ENCODE measurements at places on chromosomes 12 and 14. TPM values are rescaled to one million over a fixed set of nuclear protein-coding genes. Genes with fewer than 3 reads are reported as not detected.

- no peak overlapping the region for H3K4me3 ChIP-seq
- no peaks in the 10 kb centered on the region for H3K36me3 ChIP-seq
- no peak for DNase-seq
- H3K27me3 ChIP-seq, result no peaks in the 10 kb centered on the region
Observed at GRCh38 chr14:54256156-54256555, 140.7 kb upstream of the CDKN3 start.

The TAS2R9 gene
- not detected for total RNA-seq

DNA sequence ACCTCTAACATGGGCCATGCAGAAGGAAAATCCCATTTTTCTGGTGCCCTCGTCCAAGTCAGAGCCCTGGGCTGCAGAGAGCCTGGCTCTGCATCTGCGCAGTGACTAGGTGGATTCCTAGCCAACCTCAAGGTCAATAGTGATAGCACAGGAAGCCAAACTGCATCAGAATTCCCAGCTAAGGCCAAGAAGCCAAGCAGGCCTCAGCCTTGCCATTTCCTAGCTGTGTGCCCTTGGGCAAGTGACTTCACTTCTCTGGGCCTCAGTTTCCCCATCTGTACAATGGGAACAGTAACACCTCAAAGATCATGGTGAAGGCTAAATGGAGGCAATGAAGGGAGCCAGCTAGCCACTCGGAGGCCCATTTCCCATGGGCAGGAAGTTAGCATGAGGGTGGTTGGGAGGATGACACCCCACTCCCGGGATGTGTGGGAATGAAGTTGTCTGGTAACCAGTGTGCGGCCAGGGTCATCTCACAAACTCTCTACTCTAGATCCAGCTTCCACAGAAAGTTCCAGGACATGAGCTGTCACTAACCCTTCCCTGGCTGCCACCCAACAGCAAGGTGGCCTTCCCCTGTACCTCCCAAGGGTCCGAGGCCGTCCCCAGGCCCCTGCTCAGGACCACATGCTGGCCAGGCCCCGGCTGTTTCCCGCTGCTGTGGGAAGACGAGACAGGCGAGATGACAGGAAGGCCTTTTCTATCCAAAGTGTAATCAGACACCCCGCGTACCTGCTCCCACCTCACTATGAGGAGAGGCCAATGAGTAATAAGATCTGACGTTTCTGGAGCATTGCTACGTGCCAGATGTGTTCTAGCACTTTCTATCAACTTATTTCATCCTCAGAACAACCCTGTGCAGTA is 125.7 kb downstream of the SCARB1 start:
- no peak overlapping the region for H3K4me3 ChIP-seq
- DNase-seq, result no peak
- no peaks in the 10 kb centered on the region for H3K4me1 ChIP-seq
- H3K36me3 ChIP-seq, result no peaks in the 10 kb centered on the region
- no peaks in the 10 kb centered on the region for H3K27me3 ChIP-seq

The ZFHX2 gene
- total RNA-seq, result 1.8 TPM

Measured in GM12878 (cell line).